ENCODE measurements at places on chromosomes 5 and 9. TPM values are rescaled to one million over a fixed set of nuclear protein-coding genes. Genes with fewer than 3 reads are reported as not detected.

Gene TMEM215
- polyA plus RNA-seq, result not detected

Gene IL5
- not detected for polyA plus RNA-seq

Gene OBP2B
- polyA plus RNA-seq, result not detected

Gene MYMK
- not detected for polyA plus RNA-seq

Gene DMRT3
- polyA plus RNA-seq, result not detected

Gene TEX48
- not detected for polyA plus RNA-seq

Gene PCDHGC5
- 0.26 TPM for polyA plus RNA-seq

Gene SPINK5
- 19.8 TPM for polyA plus RNA-seq

Gene JAKMIP2
- polyA plus RNA-seq, result not detected

Gene FOXD4
- not detected for polyA plus RNA-seq

Gene DIPK1B
- polyA plus RNA-seq, result 0.23 TPM

Gene IL13
- 0.15 TPM for polyA plus RNA-seq

Gene TXNDC8
- polyA plus RNA-seq, result not detected

Gene ABLIM3
- polyA plus RNA-seq, result 11.4 TPM

Gene CCNI2
- 5.3 TPM for polyA plus RNA-seq

Gene SLC2A8
- 11.8 TPM for polyA plus RNA-seq

Gene GARIN3
- not detected for polyA plus RNA-seq

Gene UNC13B
- polyA plus RNA-seq, result 19.2 TPM

Gene SLIT3
- polyA plus RNA-seq, result 4.2 TPM
